ENCODE measurements at places on chromosomes 6 and 20.

- no peak for DNase-seq
Measured at GRCh38 chr6:142846459-142846831, 98.5 kb downstream of the HIVEP2 start.

DNA sequence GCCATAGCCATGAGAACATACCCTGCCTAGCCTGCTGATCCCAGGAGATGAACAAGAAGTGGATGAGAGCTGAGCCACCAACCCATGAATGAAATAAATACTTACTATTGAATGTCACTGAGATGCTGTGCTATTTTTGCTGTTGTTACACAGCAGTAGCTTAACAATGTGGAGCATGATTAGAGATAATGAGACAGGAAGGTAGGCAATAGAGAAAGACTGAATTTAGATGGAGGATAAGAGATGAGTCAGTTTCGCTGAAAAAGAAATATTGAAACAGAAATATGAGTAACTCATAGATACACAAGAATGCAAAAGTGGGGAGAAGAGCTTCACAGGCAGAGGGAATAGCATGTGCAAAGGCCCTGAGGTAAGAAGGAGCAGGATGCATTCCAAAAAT lies 94.9 kb upstream of the TOP1 start:
- no peak for DNase-seq

DNA sequence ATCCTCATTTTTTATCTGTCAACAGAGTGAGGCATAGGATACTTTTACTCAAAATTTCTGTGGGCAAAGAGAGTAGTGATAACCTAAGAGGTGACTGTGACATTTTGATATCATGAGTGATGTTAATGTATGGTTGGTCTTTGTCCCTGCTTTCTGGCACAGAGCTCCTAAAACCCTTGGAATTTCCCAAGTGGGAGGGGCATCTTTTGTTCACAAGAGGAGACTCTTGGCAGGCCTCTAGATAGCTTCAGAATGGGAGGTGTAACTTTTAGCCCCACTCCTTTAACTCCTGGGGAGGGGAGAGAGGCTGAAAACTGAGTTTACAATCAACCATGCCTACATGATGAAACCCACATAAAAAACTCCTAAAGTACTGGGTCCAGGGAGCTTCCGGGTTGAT lies 527.8 kb downstream of the RFPL4B start:
- DNase-seq, result no peak

DNA sequence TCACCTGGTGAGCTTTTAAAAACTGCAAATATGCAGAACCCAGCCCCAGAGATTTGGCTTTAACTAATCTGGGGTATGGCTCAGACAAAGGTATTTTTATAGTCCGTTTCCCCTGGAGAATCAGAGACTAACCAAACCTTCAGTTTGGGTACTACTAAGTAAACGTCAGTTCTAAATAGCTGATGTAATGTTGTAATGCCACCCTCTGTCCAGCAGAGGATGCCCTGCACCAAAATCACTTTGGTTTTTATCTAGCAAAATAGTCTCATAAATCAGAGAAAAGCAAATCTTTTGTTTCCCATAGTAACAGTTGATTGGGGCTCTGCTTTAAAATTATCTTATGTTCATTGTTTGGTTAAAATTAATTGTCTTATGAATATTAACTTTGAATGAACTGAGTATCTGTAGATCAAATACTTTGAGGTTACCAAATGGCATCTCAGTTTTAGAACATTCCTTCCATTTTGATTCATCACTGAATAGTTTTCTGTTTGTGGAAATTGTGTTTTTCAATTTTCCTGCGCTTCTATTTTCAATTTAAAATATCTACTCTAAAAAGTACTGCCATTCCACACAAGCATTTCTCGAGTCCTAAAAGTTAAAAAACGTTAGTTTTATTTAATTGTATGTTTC lies 278.3 kb upstream of the PLCB4 start:
- DNase-seq, result no peak

GRCh38 chr6:30071081-30071818 lies 4.3 kb downstream of the PPP1R11 start:
- peak; percentile 38 for DNase-seq

GRCh38 chr20:32792731-32793458 lies 26.9 kb upstream of the MAPRE1 start:
- peak; percentile 36 for DNase-seq

DNA sequence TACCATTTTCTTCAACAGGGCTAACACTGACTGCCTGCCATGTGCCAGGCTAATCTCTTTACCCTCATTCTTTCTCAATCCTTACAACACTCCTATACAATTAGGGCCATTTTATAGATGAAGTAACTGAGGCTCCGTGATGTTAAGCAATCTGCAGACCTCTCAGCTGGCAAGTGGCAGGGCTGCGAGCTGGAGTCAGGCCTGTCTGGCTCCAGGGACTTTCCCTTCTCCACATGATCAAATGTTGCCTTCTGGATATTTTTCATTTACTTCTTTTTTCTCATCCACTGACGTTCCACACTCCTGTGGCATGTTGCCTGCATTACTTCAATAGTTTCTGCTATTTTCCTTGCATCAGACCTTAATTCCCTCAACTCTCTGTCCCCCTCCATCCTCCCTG lies 55.2 kb upstream of the TAGAP start:
- DNase-seq, result no peak

GRCh38 chr6:24721461-24722215 lies 2.7 kb upstream of the C6orf62 start:
- no peak for DNase-seq

- no peak for DNase-seq
Measured at GRCh38 chr6:118134206-118134605, 227.1 kb downstream of the SLC35F1 start.

- no peak for DNase-seq
Measured at GRCh38 chr20:48201188-48201587, 415.9 kb upstream of the SULF2 start.

- no peak for DNase-seq
Measured at GRCh38 chr6:143531720-143532499, 20.4 kb upstream of the FUCA2 start.

GRCh38 chr20:39268981-39269461 lies 306.9 kb downstream of the DHX35 start:
- peak; percentile 72 for DNase-seq

GRCh38 chr6:17159240-17159639 lies 57.4 kb downstream of the STMND1 start:
- no peak for DNase-seq
